ENCODE measurements at places on chromosomes 3 and 15. TPM values are rescaled to one million over a fixed set of nuclear protein-coding genes. Genes with fewer than 3 reads are reported as not detected.

GRCh38 chr3:194112120-194113106, 23.5 kb upstream of the HES1 start:
- no peak for DNase-seq

GRCh38 chr3:143840636-143841035, 7.6 kb downstream of the SLC9A9 start:
- DNase-seq, result no peak

- DNase-seq, result no peak
Observed at GRCh38 chr15:41824062-41824745, 3.7 kb upstream of the JMJD7 start.

Gene PTX3
- 3.7 TPM for total RNA-seq

- DNase-seq, result no peak
Observed at GRCh38 chr3:69142090-69142489, 19.7 kb upstream of the LMOD3 start.

GRCh38 chr3:171309906-171310359, 150.3 kb downstream of the TNIK start:
- no peak for DNase-seq
